ENCODE measurements at places on chromosomes 16 and 17.

DNA sequence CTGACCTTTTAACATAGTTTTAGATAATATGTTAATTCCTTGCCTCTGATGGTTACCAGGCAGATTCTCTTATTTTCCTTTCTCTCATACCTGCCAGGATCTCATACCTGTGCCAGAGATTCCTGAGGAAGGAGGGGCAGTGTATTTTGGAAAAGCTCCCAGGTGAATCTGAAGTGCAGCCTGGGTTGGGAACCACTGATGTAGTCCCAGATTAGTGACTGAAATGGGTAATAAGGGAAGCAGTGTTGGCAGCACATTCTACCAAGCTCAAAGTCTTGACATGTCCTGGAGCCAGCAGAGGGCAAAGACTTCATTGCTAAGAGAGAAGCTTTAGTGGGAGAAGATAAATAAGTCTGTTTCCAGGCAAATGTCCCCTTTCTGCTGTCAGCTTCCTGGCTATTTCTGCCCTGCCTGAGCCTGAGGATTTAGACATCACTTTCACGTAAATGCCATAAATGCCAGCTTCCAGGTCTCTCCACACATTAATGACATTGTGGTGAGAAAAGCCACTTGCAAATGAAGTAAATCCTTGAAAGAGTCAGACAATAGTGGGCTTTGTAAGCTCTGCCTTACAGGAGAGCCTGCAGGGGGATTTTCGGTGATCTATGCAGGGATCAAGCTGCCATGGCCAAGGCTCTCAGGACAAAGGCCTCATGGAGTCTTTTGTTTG is 40.9 kb upstream of the C16orf78 start:
- DNase-seq = no peak

DNA sequence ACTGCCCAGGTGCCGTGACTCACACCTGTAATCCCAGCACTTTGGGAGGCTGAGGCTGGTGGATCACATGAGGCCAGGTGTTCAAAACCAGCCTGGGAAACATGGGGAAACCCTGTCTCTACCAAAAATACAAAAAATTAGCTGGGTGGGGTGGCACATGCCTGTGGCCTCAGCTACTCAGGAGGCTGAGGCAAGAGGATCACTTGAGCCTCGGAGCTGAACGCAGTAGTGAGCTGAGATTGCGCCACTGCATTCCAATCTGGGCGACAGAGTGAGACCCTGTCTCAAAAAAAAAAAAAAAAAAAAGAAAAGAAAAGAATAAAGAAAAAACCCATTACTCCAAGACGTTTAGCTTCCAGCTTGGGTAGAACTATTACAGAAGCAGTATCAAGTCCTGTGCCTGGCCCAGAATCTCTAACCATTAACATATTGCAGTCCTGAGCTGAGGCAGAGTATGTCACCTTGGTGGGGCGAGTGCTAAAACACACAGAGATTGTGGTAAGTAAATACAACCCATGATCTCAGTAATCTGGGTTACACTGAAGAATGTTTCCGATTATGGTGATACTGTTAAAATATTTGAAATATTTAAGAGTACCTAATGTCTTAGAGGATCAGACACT is 23.2 kb upstream of the CFAP20 start:
- no peak for DNase-seq

DNA sequence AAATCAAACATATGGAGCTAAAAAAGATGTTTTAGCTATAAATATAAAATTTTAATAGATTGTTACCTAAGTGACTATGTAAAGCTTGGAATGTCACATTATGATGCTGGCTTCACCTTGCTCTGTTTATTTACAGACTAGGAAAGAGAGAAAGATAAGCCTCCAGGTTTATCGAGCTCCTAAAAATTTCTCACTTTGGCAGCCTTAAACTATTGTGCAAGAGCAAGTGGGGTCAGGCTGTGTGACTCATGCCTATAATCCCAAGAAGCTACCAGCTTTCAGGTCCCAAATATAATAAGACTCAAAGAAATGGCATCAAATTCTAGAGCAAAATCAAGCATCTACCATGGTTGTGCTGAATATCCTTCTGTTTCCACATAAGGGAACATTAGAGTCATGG is 34.3 kb upstream of the PRSS54 start:
- DNase-seq = no peak

GRCh38 chr17:35912942-35913341 is 17.6 kb downstream of the RDM1 start:
- DNase-seq = no peak

DNA sequence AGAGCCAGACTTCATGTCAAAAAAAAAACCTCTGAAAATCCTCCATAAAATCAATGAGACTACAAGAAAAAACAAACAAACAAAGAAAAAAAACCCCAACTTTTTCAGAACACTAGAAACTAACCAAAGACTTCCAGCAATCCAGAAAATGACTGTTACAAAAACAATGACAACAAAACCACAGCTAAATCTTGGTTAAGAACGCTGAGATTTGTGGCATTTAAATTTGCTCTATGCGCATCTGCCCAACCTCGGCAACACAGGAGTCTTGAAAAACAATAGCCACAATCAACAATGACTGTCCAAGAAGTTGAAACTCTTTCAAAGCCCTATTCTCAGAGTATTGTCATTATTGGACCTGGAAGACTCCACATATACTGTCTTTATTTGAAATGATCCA is 402.4 kb downstream of the ZFHX3 start:
- DNase-seq = no peak

DNA sequence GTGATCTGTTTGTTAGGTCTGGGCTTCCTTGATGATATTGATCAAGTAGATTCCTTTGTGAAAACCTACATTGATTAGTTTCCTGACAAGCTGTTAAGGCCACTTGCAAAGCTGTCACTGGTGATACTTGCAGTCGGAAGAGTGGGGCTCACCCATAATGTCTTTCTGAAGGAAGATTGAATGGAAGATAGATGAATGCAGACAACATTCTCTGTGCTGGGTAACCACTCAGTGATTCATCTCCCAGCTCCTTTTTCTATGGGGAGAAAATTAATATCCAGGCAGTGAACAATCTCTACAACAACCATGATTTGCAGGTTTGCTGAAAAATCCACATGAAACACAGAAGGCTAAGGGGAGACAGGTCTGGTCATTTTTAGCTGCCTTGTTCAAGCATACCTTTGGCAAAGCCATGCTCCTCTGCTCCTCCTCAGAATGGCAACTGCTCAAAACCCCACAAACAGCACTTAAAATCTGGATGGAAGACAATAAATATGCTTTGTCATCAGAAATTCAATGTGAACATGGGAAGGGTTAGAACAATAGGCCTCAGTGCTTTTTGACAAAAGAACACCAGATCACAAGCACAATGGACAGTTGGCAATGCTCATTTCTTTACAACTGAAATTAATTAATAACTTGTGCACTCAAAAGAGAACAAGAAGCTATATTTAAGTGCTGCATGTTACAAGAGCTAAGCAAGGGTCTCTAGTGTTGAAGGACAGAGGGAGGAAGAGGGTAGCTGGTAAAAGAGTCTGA is 495.4 kb downstream of the TOX3 start:
- no peak for DNase-seq

- no peak for DNase-seq
Measured at GRCh38 chr17:7191571-7192270, 12.6 kb upstream of the ASGR1 start.

GRCh38 chr17:50161911-50162288 is 3.9 kb upstream of the SGCA start:
- DNase-seq = no peak

- no peak for DNase-seq
Measured at GRCh38 chr16:57123216-57123973, 31.0 kb downstream of the CPNE2 start.

DNA sequence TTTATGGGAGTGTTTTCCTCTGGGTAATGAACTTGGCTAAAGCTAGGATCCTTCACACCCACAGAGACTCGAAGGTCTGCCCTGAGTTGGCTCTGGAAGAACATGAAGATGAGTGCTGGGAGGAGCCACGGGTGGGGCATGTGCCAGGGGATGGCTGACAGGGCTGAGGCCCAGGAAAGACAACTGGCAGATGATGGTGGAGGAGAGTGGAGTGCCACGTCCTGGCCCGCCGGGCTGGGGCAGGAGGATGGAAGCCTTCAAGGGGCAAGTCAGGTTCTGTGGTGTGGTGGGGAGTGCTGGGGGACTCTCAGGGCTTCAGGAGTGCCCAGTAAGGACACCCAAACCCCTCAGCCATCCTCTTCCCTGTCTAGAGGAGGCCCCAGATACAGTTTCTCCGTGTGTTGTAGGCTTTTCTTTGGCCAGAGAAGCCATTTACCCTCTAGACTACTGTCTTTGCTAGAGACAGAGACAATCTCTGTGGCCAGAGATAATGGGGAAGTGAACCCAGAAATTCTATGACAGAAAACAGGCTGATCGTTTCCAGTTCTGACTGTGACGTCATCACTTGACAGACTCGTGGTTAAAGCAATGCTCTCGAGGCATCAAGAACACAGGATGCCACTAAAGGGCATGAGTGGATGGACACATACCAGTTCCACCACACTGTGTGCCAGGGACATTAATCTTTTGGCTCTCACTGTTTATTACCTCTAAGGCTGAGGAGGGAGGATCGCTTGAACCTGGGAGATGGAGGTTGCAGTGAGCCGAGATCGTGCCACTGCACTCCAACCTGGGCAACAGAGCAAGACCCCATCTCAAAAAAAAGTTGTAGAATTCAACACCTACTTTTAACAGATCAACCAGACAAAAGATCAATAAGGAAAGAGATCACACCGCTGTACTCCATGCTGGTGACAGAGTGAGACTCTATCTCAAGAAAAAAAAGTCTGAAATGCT is 18.6 kb upstream of the SLC5A10 start:
- DNase-seq = no peak

DNA sequence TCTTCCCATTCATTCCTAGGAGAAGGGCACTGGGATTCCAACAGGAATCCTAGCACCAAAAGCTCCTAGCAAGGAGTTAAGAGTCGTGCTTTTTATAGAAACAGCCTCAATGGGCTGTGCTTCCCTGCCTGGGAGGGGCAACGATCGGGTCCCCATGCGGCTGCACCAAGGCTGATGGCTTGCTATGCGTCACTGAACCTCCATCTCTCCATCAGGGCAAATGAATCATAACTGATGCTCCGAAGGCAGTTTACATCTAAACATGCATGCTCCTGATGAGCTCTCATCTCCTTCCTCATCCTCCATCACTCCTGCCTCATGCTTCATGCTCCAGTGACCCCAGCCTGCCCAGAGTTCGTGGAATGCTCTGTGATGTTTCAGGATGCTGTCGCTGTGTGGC is 270.5 kb downstream of the FOXL1 start:
- DNase-seq = no peak

DNA sequence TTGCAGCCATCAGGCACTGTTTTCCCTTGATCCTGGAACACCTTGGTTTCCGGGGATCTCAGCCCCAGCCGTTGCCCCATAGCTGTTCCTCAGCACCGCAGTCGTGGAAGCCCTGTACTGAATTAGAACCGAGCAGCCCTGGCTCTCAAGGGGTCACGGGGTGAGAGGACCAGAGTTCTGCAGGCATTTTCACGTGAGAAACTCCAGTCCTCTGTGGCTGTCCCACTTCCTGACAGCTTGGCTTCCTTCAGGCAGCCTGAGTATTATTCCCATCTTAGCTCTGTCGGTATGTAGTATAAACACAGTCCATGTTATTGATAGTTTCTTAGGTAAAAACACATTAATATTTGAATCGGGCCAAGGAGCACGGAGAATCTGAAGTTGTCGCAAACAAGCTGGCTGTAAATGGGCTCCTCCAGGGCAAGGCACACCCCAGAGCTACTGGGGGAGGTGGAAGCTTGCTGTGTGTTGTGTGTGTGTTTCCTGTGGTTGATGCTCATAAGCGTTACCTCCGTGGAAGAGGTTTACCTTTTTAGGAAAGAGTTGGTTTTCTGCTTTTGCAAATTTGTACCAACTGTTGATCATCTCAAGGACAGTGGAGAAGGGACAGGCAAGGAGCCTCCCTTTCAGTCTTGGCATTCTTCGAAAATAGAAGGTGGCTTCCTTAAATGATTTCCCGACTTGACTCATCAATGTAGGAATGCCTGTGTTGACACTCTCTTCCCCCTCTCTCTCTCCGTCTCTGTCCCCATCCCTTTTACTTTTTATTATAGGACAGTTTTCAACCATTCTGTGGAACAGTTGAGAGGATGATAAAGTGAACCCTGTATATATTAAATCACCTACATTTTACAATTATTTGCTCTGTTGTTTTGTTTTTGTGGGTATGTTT is 208.9 kb upstream of the CHMP6 start:
- DNase-seq = no peak

DNA sequence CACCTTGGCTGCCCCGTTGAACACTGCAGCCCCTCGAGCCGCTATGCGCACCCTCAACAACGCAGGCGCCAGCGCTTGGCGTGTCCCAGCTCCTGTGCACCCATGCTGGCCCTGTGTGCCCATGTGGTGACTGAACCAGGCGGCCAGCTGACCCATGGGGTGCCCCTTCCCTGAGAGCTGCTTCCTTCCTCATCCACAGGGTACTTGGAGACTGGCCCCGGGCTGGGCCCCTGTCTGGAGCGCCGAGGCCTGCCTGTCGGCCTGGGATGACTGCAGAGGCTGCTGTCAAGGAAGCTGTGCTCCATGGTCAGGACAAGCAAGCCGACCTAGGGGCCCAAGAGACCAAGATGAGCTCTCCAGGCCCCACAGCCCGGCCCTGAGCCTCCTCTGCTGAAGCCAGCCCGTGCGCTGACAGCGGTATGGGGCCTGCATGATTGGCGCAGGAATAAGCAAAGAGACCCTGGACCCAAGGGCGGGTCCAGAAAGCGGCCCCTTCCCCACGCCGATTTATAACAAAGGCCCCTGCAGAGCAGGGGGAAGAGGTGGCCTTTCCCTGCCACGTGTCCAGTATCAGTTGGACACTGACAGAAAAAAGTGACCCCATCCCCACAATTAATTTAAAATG is 21.6 kb upstream of the BAHCC1 start:
- no peak for DNase-seq

DNA sequence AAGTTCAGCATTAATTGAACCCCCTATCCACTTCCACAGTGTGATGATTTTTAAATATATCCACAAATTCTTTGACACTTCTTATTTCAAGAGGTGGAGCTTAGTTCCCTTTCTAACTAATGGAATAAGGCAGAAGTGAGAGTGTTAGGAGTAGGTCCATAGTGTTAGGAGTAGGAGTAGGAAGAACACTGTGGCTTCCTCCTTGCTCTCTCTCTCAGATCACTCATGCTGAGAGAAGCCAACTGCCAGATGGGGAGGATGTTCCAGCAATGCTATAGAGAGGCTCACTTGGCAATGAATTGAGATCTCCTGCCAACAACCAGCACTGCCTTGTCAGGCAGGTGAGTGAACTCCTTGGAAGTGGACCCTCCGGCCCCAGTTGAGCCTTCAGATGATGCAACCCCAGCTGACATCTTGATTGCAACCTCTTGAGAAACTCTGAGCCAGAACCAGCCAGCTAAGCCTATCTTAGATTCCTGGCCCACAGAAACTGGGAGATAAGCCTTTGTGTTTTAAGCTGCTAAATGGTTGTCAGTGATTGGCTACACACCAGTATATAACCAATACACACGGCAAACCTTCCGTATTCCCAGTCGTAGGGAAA is 44.3 kb downstream of the SPECC1 start:
- DNase-seq = no peak

GRCh38 chr17:37322826-37323561 is 52.8 kb upstream of the C17orf78 start:
- DNase-seq = no peak
